ENCODE measurements at places on chromosomes 11 and 22.
A peak's percentile ranks its signal among the peaks of the same experiment; 100 is the strongest.

DNA sequence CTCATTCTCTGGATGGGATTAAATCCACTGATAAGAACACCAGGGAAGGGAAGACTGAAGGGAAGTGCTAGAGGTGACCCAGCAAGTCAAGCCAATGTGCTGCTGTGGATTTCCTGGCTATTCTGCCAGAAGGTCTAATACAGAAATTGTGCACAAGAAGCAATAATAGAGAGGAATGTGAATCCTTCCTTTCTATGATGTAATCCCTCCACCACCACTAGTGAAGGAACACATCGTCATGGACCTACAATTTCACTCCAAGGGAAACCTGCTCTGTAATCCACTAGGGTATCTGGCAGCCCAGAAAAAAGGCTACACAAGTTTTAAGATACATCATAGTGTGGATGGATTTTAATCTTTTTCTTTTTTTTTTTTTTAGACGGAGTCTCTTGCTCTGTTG is 17.4 kb downstream of the LARGE2 start:
- DNase-seq = no peak

GRCh38 chr22:27206374-27207133 is 549.2 kb downstream of the MIAT start:
- no peak for DNase-seq

- DNase-seq = no peak
Observed at GRCh38 chr11:117425679-117426296, 98.1 kb downstream of the CEP164 start.

DNA sequence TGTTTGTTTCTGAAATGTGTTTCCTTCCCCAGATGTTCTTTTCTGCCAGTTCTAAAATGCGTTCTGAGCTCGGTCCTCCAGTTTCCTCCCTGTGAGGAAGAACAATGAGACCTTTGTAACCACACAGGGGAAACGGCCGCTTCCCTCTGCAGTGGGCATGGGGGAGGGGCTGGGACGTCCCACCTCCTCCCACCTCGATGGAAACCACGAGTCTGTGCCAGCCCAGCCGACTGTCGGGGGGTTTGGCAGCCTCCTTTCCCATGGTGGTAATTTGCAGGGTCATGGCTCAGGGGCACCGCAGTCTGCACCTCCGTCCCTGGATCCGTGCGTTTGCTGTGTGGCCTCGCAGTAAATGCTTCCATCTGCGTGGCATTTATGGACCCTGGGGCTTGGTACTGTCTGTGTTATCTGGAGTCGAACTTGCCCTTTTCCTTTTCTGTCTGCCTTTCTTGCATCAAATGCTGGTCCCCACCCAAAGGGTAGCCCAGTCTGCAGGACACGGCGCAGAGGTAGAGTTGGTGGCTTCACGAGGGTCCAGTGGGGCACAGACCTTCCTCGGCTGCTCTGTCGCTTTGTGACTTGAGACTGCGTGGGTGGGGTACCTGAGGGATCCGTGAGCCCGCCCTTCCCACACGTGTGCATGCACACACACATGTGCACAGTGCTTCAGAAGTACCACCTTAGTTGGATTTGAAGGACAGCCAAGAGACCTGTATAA is 16.1 kb downstream of the LRP5 start:
- DNase-seq = peak; percentile 31

GRCh38 chr22:31829505-31829904 is 75.7 kb downstream of the DEPDC5 start:
- no peak for DNase-seq

GRCh38 chr11:95301474-95301873 is 70.5 kb upstream of the SESN3 start:
- DNase-seq = no peak

- DNase-seq = no peak
Observed at GRCh38 chr22:27903805-27904473, 15.1 kb downstream of the PITPNB start.

DNA sequence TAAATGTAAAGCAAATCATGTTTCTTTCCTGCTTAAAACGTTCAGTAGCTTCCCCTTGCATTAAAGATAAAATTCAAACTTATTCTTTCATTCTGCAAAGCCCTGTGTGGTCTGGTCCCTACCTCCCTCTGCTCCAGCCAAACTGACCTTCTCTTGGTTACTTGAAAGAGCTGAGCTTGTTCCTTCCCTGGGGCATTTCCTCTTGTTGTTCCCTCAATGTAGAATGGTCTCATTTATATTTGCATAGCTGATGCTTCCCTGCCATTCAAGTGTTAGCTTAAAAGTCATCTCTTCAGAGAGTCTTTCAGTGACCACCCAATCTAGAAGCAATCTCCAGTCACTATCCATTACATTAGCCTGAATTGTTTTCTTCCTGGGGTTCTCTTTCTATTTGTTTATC is 1618.5 kb upstream of the TENM4 start:
- no peak for DNase-seq

DNA sequence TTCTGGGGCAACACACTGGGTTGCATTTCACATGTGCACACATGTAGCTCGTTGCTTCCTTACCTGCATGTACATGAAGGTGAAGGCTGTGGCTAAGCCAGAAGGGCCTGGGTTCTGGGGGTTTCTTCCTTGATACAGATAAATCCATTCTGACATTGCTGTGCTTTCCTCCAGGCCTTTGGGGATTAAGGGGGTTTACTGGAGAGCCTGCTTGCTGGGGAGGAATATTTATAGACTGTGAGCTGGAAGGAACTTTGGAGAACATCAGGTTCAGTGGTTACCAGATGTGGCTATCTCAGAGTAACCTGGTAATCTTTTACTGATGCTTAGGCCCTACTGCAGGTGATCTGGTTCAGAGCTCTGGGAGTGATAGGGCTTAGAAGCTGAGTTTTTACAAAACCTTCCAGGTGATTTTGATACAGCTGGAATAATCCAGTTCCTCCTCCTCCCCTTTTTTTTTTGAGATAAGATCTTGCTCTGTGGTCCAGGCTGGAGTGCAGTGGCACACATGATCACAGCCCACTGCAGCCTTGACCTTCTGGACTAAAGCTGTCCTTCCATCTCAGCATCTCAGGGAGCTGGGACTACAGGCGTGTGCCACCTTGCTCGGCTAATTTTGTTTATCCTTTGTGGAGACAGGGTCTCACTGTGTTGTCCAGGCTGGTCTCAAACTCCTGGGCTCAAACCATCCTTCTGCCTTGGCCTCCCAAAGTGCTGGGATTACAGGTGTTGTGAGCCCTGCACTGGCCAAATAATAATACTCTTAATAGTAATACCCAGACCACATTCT is 19.9 kb downstream of the ACO2 start:
- DNase-seq = no peak

DNA sequence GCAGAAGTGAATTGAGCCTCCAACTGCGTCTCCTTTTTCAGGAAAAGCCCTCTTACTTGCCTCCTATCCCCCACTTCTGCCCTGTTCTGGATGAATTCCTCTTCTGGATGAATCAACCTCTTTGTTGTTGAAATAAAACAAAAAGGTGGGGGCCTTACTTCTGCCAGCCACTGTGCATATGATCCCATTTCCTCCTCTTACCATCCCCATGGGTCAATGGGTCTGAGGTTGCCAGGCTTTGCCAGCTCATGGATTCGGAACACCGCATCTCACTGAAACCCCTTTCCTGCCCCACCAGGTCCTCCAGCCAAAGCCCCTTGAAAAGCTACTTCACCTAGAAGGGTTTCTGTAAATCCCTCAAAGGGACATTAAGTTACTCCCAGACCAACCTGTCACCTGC is 3.7 kb upstream of the CHST1 start:
- DNase-seq = no peak

DNA sequence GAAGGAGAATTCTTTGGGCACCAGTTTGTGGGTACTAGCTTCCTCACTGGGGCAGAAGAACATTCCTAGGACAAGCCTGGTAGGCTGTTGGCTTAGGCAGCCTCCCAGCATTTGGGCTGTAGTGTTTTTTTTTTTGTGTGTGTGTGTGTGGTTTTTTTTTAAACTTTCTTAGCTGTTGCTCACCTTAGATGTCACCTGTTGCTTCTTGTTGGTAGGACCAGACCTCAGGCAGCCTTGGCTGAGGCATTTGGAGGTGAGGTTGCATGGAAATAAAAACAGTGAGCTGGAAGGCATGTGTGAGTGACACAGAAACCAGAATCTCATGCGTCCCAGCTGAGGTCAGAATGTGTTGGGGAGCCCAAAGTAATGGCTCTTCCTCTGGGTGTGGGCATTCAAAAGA is 21.3 kb downstream of the AMPD3 start:
- no peak for DNase-seq

GRCh38 chr11:125245299-125245698 is 80.7 kb downstream of the PKNOX2 start:
- no peak for DNase-seq

DNA sequence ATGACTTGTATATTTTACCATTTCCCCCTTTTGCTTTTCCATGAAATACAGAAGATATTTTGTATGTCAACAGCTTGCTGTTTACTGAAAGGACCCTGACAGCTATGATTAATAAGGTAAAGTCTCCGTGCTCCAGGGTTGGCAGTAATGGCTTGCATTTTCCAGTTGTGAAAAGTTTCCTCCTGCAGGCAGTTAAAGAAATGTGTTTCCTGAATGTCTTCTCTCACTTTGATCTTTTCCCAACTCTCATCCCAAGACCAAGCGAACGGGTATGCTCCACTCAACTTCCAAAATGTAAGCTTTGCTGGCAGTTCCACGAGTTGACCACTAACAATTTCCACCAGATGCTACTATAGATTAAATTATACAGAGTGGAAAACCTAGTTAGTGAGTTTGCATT is 8.9 kb downstream of the FIBIN start:
- DNase-seq = no peak

GRCh38 chr11:3826721-3827120 is 14.0 kb downstream of the RHOG start:
- peak; percentile 62 for DNase-seq

DNA sequence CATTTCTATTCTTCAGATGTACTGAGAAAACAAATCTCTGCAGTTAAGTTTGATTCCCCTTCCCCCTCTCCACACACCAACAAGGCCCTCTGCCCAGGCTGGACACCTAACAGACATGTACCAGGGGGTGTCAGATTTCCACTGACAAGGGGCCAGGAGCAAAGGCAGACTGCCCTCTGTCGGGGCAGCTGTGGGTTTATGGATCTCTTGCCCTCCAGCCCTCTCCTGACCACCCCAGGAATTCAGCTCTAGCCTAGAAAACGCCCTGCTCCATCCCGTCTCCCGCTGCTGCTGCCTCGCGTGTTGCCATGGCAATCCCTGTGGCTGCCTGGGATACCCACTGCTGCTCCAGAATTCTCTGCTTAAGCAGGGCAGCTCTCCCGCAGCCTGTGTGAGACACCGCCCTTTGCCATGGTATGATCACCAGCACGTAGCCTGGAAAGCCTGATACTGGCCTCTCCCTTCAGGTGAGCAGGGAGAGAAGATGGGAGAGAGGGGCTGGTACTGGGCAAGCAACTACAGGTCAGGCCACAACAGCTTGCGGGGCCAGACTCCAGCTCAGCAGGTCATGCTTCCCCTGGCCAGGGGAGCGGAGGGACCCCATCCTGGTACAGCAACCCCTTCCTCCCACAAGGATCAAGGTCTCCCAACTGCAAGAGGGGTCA is 41.6 kb downstream of the BUD13 start:
- no peak for DNase-seq

GRCh38 chr22:49856766-49857618 is 3.3 kb downstream of the ZBED4 start:
- no peak for DNase-seq

DNA sequence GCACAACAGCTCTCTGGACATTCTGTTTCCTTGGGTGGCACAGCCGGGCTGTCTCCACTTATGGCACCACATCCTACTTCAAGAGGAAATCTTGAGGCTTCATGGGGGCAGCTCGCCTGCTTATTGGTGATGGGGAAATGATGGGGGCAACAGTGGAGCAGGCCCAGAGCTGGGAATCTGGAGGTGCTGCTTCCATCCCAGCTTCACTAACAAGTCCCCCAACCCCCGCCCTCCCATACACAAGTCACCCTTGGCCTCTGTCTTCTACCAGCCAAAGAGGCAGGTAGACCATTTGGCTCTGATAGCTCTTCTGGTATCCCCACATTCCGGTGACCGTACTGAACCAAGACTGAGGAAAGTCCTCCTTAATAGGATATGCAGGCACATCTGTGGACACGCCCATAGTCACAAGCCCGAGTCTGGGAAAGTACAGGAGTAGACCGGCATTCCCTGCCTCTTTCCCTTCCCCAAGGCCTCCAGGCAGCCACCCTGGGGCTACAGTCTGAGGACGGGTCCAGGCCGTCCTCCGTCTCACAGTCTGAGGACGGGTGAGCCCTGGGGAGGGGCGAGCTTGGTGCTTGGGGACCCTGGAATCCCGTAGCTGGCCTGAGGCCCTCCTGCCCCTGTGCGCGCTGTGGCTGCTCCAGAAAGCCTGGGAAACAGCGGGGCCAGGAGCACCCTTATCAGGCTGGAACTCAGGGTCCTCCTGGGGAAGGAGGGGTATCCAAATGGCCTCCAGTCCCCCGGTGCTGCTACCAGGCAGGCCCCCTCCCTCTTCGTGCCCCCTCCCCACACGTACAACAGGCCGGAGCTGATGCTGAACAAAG is 145.6 kb downstream of the FEZ1 start:
- DNase-seq = no peak

GRCh38 chr11:105081412-105082150 is 36.4 kb upstream of the CARD16 start:
- DNase-seq = no peak

DNA sequence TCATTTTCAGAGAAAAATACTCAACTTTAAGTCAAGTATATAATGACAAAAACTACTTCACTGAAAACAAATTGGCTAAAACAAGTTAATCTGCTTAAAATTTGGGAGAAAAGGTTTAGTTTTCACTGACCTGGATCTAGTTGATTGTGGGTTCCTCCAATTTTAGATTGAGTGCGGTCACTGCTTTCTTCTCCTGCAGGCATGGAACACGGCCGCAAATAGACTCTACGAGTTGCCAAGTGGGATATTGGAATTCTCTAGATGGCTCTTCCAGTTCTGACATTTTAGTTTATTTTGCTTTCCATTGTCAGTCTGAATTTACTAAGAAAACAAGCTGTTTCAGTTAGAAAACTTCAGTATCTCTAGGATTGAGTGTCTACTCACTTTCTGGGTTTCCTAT is 12.3 kb downstream of the OR4C5 start:
- DNase-seq = no peak

DNA sequence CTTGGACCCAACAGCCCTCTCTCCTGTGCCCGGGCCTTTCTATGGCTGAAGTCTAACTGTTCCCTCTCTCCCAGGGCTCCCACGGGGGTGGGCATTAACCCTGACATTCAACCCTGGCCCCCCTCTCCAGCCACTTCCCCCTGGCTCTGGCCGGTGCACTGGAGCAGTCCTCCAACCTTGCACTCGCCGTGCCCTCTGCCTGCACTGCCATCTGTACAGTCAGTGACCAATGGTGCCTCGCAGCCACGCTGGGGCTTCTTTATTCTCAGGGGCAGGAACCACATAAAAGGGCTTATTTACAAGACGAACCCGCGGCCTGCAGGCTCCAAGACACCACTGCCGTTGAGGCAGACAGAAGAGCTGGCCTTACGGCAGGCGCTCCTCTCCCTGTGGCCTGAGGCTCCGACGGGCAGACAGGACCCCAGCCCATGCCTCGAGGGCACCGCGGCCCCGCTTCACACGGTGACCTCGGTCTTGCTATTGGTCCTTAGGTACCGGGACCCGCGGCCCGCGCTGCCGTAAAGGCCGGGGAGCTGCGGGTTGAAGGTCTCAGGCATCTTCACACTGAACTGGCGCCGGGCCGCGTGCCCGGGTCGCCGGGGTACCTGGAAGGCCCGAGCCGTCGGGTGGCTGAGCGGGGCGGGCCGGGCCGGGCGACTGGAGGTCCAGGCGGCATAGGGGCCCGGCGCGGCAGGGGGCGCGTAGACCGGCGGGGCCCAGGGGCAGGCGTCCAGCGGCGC is 5.4 kb downstream of the SHISA8 start:
- DNase-seq = no peak

GRCh38 chr22:17271711-17272451 is 52.6 kb upstream of the ADA2 start:
- DNase-seq = no peak

Data from caudate nucleus (tissue), 63 donors.